Stromal cell of bone marrow (primary cell): ENCODE measurements at places on chromosomes 4 and X.

GRCh38 chr4:126895988-126896570 lies 736.7 kb upstream of the INTU start:
- DNase-seq, result no peak

DNA sequence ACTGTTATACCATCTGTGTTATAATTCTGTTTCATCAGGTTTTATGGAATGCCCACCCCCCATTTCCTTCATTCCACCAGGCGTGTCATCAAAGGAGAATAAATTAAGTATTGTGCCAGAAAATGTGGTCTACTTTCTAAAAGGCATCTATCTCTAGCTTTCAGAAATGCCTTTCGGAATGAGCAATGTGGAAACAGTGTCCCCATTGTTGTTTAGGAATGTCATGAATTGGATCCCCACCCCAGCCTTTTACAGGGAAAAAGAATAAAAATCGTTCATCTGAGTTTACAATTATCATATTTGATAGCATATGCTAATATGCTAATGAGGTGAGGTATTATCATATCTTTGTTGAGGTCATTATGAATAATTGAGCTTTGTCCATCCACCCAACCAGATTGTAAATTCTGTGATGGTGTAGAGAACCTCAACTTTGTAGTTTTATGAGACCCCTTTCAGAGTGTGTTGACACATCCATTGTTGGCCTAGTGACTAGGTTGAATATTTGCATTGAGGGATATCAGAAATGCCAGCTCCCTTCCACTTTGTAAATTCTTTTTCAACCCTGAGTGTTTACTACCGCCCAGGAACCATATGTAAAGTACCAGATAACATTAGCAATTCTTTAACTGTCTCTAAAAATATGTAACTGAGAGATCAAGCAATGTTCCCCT lies 56.2 kb upstream of the CCDC160 start:
- no peak for DNase-seq

DNA sequence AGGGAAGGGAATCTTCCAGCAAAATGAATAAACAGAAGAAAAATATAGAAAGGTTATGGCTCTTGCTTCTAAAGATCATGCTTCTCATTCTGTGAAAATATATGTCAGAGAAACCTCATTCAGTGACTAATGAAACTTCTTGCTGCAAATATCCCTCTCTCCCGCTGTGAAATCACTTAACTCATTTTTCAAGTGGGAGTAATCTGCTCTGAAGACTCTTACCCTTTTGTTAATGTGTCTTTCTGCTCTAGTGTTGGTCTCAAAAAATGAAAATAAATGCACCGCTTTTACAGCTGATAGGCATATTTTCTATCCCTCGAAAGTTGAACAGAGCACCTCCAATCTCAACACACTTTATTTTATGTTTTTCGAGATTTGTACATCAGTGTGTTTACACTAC lies 252.3 kb downstream of the NLGN4X start:
- DNase-seq, result no peak

- DNase-seq, result peak; percentile 11
Measured at GRCh38 chr4:174629265-174629664, 107.0 kb upstream of the HPGD start.

DNA sequence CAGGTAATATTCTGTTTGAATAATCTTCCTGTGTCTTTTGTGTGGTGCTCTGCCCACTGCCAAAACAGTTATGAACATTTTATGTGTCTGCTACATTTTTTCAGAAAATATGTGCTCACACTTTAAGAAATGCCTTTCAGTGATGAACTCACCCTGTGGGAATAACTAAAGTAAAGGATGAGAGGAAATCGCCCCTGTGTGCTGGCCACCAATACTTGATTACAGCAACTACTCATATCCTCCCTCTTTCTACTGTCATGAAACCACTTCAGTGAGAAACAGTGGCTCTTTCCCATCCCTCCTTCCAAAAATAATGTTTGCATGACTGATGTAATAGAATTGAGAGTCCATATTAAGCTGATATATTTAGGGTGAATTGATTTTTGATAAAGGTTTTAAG lies 900.9 kb downstream of the RAB28 start:
- peak; percentile 2 for DNase-seq

DNA sequence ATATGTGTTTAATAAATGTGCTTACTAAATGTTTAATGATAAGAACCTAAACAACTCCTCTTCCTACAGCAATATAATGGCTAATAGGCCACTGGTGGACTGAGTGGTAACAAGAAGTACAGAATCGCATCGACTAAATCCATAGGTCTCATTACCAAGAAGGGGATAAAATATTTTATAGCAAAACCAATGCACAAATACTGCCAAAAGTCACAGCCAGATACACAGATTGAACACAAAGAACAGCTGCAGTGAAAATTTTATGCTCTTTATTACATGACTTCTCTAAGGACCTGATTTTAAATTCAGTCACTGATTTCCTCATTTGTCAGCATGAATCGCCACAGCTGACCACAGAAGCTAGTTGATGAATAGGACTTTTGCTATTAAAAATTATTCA lies 285.4 kb downstream of the DHX15 start:
- no peak for DNase-seq

GRCh38 chr4:148842843-148843242 lies 400.6 kb upstream of the NR3C2 start:
- no peak for DNase-seq

- no peak for DNase-seq
Measured at GRCh38 chrX:102723456-102723855, 2.9 kb downstream of the GPRASP3 start.

GRCh38 chrX:155169881-155170280 lies 46.4 kb upstream of the VBP1 start:
- DNase-seq, result no peak

DNA sequence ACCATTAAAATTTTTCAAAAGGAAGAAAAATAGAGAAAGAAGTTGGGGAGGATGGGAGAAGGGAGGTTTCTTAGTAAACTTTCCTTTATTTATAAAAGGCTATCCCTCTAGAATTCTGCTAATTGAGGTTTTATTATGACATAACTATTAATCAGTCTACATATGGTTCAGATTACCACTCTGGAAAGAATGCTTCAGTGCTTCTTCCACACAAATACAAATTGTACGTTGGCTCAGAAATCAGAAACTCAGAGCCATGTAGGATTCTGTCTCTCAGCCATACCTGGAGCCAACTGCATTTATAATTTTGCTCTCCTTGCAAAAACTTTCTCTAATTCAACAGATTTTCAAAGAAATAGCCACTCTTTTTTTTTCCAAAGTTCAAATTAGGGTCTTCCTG lies 37.1 kb downstream of the SRPX start:
- no peak for DNase-seq

GRCh38 chr4:169033660-169034059 lies 23.6 kb upstream of the CBR4 start:
- DNase-seq, result no peak

DNA sequence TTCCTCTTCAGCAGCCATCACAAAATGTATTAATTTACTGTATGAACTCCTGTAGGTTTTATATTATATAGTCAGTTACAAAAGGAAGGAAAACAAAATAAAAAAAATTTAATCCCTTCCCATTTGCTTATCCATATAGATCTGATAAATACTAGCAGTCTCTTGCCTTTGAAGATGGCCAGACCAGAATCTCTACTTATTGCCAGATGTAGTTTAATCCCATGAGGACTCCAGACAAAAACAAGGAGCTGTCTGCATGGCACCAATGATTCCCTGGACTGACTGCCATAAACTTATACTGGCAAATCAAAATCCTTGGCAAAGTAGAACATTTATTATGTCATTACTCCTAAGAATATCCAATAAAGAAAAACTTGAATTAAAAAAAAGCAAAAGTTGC lies 223.3 kb upstream of the MAB21L2 start:
- no peak for DNase-seq

DNA sequence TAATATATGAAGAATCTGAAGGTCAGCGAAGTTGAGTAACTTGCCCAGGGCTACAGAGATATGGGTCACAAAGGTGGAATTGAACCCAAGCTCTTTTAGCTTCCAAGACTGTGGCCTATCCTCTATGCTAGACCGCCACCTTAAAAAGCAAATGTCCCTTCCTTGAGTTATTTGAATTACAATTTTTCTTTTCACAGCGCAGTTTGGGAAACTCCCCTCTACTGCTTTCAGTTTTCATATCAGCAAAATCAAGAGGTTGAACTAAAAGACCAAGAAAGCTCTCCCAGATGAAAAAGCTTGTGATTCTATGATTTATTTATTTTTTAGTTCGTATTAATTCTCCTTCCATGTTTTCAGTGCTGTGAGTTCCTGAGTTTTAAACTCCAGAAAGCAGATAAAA lies 174.5 kb upstream of the C1QTNF7 start:
- DNase-seq, result no peak

GRCh38 chrX:20333672-20334071 lies 67.0 kb upstream of the RPS6KA3 start:
- no peak for DNase-seq

- DNase-seq, result no peak
Measured at GRCh38 chr4:8171984-8172924, 13.6 kb upstream of the ABLIM2 start.

DNA sequence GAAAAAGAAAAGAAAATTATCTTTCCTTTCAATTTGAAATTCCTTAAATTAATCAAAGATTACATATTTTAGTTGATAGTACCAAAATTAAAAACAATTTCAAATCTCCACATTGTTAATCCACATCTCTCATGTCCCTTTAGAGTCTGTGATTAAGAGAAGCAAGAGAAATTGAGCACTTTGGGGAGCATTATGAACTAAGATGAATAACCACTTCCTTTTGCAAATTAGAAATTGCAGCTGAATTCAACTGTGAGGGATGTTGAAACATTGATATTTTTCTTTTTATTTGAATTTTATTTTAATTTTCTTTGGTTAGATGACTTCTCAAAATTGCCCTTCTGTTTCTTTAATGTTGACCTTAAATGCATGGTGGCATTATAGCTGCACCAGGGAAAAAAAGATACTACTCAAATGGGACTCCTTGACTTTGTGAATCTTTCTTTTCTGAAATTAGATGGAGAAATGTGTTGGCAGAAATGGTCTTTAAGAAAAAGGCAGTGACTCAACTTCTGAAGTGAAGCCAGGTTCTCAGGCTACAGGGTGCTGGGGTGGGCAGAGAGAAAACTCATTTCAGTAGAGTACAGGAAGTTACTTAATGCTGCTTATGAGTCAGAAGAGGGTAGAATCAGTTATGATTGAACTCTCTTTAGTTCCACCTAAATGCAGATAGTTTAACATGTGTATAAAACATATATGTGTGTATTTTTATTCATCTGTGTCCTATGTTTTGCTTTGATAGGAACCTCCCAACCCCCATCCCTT lies 92.0 kb upstream of the TNIP3 start:
- DNase-seq, result peak; percentile 92

GRCh38 chrX:151974336-151975227 lies at the start of gene GABRE:
Gene GABRE (minus strand): TSS chrX:151974676. CDS start chrX:151974625, 51 bp downstream.
- no peak for DNase-seq

- no peak for DNase-seq
Measured at GRCh38 chrX:150326541-150327247, 36.4 kb upstream of the MAMLD1 start.

DNA sequence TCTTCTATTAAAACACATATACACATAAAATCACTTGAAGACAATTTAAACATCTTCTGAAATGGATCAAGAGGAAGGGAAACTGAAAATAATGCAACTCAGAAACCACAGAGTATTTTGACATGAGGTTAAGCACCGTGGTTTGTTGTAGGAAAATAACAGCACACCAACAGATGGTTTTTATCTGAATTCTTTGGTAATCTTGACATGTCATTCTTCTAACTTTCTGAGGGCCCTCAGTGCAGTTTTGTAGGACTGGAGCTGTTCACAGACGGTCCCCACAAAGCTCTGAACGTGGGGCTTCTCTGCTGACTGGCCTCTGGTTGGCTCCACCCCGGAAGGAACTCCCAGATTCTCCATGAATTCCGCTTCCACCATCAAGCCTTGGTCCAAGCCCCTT lies 16.0 kb upstream of the TLR8 start:
- DNase-seq, result no peak

GRCh38 chrX:64195862-64196261 lies 9.6 kb downstream of the AMER1 start:
- DNase-seq, result no peak

- DNase-seq, result no peak
Measured at GRCh38 chr4:44425614-44426208, 22.9 kb downstream of the KCTD8 start.

- no peak for DNase-seq
Measured at GRCh38 chr4:48015678-48016077, 803 bp downstream of the CNGA1 start.

DNA sequence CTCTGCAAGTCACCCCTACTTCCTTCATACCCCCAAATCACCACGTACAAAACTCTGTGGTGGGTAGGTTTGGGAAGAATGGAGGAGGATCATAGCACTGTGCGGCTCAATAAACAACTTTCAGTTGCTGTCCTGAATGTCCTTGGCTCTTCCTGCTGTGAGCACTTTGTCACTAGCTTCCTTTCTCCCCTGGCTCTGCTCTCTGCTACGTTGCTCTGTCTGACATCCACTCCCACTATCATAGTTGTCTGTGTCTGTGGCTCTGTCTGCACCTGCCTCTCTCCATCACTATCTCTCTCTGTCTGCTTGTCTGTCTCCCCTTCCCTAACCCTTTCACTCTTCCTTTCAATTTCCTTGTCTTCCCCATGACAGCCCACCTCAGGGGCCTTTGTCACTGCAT lies 21.2 kb upstream of the SMPX start:
- no peak for DNase-seq

DNA sequence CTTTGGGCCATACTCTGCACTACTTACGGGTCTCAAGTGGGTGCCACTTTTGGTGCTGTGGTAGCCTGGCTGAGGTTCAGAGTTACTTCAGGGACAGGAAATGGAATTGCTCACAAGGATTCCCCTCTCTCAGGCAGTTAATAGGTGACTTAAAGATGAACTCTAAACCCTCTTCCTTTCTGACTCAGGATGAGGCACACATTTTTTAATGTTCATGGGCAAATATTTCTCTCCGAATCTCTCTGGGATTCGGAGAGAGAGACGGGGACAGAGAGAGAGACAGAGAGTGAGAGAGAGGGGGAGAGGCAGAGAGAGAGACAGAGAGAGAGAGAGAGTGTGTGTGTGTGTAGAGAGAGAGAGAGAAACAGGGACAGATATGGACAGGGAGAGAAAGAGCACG lies 79.8 kb downstream of the NYX start:
- no peak for DNase-seq

DNA sequence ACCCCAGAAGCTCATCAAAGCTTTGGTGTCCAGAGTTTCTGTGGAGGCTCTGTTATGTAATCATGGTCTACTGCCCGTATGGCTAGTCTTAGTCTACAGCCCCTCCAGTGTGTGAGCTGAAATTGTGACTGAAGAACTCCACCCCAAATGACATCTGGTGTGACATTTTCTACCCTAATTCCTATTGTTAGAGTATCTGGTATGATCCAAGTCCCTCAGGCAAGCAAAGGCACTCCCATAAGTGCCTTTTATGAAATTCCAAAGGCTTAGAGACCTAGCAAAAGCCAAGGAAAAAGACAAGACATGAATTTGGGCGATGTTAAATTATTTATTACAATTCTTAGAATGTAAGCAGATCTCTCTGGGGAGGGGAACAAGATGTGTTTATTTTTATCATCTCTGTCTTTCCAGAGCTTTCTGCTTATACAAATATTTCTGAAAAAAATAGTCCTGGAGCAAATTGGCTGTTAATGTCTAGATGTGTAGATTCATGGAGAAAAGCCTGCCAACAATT lies 417.4 kb downstream of the CCSER1 start:
- DNase-seq, result no peak

- peak; percentile 15 for DNase-seq
Measured at GRCh38 chr4:158410272-158410671, 111.4 kb upstream of the RXFP1 start.
